ENCODE measurements at places on chromosomes 1 and 21.

- DNase-seq, result no peak
Observed at GRCh38 chr1:1617925-1618324, 2.6 kb downstream of the MIB2 start.

DNA sequence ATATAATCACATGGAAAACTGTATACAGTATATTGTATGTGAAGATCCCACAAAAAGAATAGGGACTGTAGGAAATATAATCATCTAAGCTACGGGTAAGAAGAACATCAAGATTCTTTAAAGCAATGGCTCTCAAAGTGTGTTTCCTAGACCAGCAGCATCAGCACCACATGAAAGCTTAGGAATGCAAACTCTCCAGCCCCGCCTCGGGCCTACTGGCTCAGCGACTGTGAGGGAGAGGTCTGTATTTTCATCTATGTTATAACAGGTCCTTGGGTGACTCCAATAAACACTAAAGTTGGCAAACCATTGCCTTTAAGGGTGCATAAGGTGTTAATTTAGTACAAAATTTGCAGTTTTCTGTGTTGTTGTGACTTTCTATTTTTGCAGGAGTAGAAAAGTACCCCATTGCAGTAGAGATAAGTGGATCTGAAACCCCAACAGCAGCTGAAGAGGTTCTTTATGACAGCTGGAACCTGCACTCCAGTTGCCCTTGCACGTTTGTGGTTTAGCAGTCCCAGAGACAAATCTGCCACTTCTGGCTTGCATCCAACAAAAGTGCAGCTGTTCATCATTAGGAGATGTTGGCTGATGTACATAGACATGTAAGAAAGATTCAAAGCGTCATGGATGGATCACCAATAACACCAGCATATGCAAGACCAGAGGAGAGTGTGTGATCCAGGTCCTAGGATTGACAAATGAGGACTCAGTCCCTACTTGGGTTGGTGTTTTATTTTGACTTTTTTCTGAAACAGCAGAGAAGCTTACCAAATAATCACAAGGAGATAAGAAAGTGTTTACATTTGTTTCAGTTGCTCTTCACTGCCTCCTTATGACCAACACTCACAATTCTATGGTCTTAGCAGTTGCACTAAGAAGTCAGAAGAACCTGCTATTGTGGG is 15.9 kb upstream of the IFNAR1 start:
- no peak for DNase-seq

DNA sequence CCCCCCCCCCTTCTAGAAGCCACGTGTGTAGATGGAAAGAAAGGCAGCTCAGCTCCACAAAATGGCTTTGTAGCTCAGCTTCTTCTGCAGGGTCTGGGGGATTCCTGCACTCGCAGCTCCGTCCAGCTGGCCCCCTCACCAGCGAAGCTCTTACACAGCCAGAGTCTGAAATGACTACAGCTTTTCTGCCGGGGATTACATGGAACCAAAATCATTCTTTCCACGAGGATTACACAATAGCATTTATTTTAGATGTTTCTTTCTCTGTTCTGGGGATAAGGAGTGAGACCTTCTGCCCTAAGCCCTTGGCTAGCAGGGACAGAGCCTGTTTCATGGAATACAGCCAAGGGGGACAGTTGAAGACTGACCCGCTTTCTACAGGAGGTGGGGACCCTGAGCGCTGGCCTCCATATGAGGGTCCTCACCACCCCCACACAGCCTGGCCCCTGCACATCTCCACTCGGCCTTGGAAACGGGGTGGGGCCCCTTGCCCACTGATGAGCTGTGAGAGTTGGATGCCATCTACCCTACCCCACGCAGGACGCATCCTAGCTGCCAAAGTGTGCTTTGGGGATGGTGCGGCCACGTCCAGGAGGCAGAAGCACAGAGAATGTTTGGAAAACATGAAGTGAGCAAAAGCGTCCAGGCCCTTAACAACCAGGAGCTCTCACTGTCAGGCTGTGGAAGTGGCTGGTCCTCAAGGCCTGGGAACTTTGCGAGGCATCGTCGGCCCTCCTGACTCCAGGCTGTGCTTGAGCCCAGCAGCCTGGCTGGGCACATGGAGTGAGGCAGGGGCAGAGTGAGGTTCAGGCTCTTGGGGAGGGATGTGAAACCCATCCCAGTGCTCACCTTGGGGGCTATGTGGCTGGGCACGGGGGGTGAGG is 14.5 kb downstream of the ACTRT2 start:
- DNase-seq, result no peak

- DNase-seq, result peak; percentile 62
Observed at GRCh38 chr1:160261556-160261892, 825 bp downstream of the DCAF8 start.

DNA sequence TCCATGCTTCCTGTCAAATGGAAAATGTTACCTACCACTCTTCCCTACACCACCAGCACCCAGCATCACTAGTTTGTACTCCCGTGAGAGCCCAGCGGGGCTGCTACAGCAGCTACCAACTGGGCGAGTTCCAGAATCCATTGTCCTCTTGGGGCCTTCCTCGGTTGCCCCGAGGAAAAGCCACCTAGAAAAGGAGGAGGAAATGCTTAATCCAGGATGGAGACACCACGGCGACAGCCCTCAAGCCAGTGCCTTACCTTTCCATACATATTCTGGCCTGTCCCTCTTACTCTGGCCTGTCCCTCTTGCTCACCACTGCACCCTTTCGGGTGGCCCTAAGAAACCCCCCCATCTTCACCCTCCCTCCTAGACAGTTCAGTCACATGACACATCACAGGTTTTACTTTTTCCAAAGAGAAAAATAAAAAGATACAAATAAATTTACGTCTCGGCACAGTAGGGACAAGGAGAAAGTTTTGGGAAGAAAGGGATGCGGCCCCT is 478 bp downstream of the RIT1 start:
- peak; percentile 71 for DNase-seq

DNA sequence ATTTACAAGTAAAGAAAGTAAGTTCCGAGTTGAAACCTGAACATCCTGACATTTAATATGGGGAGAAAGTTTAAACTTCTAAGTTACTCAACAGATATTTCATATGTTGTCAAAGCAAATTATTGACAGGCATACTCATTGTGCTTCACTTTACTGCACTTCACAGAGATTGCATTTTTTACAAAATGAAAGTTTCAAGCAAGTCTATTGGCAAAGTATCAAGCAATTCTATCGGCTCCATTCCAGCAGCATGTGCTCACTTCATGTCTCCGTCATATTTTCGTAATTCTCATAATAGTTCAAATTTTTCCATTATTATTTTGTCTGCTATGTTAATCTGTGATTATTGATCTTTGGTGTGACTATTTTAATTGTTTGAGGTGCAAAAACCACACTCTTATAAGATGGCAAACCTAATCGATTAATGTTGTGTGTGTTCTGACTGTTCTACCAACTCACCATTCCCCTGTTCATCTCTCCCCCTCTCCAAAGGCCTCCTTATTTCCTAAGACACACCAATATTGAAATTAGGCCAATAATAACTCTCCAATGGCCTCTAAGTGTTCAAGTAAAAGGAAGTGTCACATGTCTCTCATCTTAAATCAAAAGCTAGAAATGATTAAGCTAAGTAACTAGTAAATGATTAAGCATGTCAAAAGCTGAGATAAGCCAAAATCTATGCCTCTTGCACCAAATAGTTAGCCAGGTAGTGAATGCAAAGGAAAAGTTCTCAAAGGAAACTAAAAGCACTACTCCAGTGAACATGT is 68.2 kb upstream of the BCL9 start:
- no peak for DNase-seq

GRCh38 chr1:72397786-72398185 is 115.4 kb upstream of the NEGR1 start:
- DNase-seq, result no peak

- no peak for DNase-seq
Observed at GRCh38 chr1:101485712-101486111, 248.9 kb downstream of the S1PR1 start.

GRCh38 chr1:207841293-207841692 is 69.6 kb downstream of the CD34 start:
- DNase-seq, result no peak

- no peak for DNase-seq
Observed at GRCh38 chr1:109208836-109209463, 4.8 kb upstream of the SARS1 start.

DNA sequence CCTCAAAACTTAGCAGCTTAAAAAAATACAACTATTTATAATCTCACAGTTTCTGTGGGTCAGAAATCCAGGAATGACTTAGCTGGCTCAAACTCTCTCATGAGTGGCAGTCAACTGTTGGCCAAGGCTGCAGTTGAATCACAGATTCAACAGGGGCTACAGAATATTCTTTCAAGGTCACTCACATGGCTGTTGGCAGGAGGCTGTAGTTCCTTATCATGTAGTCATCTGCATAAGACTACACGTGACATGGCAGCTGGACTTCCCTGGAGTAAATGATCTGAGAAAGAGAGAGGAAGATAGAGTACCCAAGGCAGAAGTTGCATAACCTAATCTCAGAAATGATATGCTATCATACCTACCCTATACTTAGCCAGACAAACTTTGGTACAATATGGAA is 75.2 kb upstream of the TSPAN2 start:
- no peak for DNase-seq

DNA sequence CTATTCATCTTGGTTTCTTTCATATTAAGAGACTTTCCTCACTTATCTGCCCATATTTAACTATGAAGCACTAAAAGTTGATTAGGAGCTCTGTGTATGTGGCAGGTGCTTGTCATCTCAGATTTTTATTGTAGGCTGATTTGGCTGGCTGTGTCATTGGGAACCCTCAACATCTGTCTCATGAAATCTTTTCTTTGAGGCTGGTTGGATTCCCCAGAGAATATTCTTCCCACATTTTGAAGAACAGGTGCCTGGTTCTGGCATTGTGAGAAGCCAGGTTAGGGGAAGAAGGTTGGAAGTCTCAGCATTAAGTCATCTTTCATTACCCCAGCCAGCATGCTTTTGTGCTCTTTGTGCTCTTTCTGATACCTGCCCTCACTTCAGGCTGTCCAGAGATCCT is 37.1 kb downstream of the EEIG2 start:
- DNase-seq, result no peak

DNA sequence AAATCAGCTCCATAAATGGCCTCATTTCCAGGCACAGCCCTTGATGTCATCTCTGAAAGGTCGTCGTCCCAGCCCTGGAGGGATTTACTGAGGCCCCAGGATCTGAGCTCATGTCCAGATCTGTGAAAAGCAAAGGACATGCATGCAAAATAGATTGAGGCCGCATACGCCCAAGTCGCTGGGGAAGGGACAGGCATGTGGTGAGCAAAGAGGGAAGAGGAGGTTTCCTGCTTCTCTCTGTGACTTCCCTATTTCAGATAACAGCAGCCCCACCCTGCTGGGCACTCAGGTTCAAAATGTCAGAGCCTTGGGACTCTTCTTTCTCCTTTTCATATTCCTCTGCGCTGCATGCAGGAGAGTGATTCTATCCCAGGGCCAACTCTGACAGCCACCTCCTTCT is 197.2 kb downstream of the ADSS2 start:
- DNase-seq, result no peak

- no peak for DNase-seq
Observed at GRCh38 chr1:28247612-28248272, 11.6 kb upstream of the SESN2 start.

DNA sequence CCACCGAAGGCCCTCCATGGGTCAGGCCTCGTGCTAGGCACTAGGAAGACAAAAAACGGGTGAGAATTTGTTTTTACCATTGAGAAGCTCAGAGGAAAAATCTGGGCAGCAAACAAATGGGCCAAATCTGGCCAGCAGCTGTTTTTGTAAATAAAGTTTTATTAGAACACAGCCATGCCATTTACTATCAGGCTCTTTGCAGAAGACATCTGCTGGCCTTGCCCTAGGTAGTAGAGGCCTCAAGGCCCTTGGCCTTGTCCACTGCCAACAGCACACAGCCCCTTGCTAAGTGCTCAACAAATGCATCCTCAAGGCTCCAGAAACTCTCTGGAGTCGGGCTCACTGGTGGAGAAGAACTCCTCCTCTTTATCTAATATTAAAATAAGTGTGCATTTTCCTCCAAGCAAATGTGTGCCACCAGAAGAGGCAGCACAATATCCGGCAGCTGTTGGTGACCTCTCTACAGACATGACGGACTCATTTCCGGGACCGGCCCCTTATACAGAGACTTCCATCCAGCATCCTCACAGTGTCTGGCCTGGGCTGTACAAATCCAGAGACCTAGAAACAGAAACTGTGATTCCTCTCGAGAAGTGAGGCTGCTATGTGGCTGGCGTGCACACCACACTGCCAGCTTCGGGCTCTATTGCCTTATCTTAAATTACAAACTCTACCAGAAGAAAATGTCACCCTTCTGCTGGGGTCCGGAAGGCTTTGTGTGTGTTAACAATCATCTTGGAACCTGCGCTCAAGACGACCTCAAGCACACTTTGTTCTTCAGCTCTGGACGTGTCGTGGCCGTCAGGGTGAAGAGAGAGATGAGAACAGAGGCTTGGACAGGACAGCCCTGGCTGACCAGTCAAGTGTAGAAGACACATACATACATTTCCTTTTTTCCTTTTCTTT is 203.9 kb downstream of the TOMM20 start:
- no peak for DNase-seq

DNA sequence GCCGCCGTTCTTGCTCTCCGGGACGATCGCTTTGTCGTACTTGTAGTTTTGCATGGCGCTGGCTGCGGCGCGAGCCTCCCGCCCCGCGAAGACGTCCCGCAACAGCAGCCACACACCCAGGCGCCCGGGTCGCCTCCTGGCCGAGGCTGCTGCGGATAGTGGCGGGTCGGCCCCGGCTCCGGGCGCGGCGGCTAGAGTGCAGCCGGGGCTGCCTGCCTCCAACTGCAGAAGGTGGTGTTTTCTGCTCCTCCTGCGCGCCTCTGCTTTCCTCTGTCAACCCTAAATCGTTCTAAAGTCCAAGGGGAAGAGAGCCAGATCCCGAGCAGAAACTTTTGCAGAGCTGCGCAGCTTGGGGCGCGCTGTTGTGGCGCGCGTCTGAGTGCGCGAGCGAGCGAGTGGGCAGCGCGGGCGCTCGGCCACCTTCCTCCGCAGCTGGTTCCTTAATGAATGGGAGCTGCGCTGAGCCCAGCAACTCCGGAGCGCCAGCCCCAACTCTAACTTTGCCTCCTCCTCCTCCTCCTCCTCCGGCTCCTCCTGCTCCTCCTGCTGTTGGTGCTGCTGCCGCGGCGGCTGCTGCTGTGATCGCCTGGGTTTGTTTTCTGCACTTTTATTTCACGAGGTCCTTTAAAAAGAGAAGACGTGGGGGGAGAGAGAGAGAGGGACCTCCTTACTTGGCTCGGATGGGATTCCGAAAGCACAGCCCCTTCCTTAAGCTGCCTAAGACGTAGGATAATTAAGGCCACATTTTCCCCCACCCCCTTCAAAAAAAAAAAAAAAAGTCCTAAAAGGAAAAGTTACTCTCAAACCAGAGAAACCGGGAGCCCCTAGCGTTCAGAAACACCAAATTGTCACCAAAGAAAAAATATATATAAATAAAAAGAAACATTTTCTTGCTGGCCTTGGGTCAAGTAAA is at the start of gene PLPP3:
Gene PLPP3 (minus strand): TSS at position 601 of the 913 bp plus-strand sequence. CDS start 547 bp downstream, at position 54.
- DNase-seq, result peak; percentile 68

Data from C1 segment of cervical spinal cord (tissue), 14 donors.